NCI-H1048 (cell line): ENCODE measurements at places on chromosomes 11 and 22.

DNA sequence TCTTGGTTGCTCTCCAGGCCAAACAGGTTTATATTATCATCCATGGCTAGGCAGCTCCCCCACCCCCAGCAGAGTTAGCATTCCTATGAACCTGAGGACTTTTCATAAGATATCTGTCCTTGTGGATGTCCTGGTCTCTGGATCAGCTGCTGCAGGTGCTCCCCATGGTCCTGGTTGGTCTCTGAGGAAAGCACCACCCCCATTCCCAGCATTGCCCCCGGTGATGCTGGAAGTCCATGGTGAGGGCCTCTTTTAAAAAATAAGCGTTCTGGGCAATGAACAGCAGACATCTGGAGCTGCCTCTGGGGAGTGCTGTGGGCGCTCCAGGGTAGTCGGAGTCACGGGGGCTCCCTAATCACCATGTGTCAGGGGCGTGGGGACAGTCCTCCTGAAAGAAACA, 26.6 kb downstream of the DKK3 start:
- no peak for DNase-seq

DNA sequence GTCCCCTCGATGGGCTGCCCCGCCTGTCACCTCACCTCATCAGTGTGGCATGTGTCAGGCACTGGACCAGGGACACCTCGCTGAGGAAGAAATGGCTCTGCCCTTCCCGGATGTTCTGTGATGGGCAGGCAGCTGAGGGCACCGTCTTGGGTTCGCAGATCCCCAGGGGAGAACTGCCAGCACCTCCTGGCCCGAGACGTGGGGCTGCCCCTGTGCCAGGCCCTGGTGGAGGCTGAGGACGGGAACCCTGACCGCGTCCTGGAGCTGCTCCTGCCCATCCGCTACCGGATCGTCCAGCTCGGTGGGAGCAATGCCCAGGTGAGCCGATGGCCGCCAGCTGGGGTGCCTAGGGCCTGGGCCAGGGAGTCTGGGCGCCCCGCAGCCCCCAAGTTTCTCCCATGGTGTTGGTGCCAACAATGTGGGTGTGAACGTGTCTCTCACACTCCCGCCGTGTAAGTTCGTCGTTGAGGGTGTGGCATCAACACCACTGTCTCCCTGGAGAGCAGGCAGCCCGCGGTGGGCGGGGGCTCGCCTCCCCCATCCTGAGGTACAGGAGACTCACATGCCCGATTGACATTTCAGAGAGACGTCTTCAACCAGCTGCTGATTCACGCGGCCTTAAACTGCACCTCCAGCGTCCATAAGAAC, 7.3 kb upstream of the GTSE1 start:
- DNase-seq: no peak

DNA sequence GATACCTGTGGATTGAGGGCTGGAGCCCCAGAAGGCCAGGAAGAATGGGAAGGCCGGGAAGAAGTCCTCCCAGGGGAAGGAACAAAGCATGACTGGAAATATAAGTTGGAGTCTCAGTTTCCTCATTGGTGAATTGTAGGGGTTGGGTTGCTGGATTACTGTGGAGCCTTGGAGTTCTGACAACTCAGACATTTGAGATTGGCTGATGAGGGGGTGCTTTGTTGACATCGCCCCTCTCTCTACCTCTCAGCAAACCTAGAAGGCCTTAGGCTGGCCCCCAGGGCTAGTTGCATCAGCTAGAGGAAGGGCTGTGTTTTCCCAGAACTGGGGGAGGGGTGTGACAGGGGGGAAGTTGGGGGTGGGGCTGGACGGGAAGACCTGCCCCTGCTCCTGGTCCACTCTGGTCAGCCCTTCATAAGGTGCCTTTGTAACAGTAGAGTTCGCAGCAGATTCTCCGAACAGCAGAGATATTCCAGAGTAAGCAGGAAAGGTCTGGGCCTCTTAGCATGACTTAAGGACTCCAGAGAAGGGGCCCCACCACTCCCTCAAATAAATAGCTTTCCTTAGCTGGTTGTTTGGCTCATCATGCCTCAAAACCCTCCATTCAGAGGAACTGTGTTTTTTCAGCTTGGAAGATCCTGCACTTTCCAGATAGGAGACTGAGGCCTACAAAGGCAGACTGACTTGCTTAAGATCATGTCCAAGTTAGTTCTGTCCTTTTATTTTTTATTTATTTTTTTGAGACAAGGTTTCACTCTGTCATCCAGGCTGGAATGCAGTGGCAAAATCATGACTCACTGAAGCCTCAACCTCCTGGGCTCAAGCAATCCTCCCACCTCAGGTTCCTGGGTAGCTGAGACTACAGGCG, 12.5 kb upstream of the THRSP start:
- DNase-seq: no peak

DNA sequence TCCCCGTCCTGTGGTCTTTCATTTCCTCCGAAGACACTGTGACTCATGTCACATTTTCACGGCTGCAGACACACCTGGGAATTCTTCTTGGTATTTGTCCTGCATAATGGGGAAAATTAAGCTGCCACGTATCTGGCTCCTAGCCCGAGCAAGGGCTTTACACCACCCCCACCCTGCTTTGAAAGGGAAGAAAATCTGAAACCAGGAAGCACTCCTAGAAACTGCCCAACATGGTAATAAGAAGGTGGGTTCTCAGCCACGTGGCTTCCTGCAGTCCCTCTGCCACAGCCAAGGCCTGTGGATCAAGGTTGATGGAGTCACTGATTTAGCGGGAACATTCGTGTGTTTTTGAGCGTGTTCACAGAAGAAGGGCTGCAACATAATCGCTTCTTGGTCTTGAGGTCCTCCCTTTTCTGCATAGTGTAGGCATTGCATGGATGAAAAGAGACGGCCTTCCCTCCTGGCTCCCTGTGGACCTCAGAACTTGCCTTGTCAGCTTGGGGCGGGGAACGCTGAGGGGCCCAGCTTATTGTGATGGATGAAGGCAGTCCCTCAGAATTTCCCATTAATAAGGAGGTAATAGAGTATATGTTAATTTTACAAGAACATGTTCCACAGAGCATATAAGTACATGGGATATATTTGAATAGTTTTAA, 292.0 kb downstream of the NTM start:
- no peak for DNase-seq

DNA sequence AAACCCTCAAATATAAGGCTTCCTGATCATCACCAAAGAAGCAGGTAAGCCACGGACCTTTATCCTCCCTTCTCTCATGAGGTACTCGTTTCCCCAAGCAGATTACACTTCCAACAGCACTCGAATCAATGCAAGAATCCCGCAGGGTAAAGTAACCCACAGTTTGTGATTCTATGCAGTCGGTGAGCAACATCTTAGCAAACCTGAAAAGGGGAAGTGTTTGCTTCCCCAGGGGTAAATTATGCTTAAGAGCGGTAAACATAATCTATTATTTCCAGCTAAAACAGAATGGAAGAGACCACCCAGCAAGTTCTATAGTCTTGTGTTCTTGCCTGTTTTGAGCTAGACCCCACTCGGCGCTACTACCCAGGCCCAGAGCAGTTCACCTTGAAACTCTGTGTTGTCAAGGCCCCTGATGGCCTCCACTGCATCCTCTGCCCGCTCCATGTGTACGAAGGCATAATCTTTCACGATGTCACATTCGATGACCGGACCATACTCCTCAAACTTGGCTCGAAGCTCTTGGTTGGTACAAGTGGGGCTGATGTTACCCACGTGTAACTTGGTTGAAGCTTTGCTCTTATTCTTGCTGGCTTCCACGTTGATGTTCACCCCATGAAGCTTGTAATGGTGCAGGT, 1.3 kb downstream of the RBM4B start:
- no peak for DNase-seq

- DNase-seq: no peak
These were observed 17.7 kb downstream of the TXN2 start for GRCh38 chr22:36463783-36464184.

DNA sequence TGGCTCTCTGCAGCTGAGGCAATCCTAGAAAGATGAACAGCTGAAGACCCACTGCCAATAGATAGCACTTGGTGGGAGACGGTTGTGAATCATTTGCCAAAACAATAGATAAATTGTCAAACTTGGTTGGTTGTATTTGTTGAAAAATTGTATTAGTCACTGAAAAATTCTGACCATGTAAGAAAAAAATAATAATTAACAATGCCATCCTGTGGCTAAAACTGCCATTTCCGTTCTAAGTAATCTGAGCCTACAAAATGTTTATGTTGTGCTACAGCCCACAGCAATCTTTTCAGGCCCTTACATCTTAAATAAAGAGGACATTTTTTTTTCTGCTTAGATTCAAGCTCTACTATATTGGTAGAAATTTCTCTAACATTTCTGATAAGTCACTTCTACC, 103.2 kb upstream of the ANO3 start:
- no peak for DNase-seq

DNA sequence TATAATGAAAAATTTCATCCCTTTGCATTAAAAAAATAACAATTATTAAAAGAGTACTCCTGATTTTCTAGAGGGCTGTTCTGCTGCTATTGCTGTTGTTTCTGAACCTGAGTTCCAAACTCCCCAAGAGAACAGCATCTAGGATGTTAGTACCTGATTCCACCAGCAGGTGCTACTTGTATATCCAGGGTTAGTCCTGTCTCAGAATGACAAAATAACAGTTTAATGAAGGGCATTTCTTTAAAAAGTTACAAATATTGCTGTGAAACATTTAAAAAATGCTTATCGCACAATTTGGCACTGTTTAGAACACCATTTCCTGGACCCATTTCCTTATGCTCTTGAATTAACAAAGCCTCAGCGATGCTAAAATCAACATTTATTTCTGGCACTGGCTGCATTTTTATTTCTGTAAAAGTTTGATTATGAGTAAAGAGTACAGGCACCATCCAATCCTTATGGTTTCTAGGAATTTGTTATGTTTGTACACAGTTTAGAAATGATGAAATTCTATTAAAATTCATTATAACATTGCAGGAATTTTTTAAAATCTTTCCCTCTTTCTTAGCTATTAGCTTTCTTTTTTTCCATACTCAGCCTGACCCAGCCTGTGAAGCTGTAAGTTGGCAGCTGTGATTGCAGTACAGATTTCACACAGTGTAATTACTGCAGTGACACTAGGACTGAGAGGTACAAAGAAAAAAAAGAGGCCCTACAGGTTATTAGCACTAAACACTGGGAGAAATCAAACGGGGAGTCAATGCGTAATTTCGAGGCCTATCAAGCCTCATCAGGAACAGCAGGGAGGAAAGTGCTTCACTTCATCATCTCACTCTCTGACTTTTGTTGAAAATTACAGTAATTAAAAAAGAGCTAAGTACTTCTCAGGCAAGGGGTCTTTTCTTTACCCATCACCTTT, 208.8 kb downstream of the DCDC1 start:
- no peak for DNase-seq

DNA sequence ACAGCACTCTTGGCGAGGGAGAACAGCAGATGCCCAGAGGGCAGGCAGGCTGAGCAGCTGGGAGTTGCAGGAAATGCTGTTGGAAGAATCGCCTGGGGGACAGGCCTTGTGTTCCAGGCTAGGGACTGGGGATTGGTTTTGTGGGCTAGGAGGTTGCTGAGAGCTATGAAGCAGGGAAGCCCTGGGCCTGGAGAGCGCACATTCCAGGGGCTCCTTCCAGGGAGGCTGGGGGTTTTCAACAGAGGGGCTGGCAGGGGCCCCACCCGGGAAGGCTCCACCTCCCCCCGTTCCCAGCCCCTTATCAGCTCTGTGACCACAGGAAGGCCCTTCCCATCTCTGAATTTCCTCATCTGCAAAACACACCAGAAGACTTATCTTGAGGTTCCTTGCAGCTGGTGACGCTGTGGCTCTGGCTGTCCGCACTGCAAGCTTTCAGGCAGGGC, 21.7 kb downstream of the WNT11 start:
- DNase-seq: no peak

DNA sequence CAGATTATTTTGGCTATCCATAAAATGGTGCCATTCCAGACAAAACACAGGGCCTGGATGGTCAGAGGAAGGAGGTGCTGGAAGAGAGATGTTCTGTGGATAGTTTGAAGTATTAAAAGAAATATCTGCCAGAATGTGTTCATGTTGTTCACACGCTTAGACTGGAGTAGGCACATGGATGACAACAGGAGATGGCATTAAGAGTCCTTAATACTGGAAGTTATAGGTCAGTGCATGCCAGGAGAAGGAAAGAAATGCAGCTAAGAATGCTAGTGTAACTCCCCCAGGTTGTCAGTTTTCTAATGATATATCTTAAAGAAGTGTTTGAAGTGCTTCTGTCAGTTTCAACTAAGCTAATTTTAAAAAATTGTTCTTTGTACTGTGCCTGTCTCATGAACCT, 20.2 kb downstream of the KREMEN1 start:
- DNase-seq: no peak

GRCh38 chr22:26921726-26922125, 264.3 kb downstream of the MIAT start:
- DNase-seq: no peak

DNA sequence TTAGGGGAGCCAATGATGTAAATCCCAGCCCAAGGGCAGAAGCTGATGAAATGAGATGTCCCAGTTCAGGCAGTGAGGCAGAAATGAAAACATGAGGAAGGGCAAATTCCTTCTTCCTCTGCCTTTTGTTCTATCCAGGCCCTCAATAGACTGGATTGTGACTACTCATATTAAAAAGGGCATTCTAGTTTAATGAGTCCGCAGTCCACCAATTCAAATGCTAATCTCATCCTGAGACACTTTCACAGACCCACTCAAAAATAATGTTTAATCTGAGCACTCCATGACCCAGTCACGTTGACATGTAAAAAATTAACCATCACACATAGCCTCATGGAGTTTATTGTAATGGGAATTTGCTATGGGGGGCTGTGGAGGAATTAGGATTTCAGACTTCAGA, 717.9 kb downstream of the OPCML start:
- DNase-seq: no peak

DNA sequence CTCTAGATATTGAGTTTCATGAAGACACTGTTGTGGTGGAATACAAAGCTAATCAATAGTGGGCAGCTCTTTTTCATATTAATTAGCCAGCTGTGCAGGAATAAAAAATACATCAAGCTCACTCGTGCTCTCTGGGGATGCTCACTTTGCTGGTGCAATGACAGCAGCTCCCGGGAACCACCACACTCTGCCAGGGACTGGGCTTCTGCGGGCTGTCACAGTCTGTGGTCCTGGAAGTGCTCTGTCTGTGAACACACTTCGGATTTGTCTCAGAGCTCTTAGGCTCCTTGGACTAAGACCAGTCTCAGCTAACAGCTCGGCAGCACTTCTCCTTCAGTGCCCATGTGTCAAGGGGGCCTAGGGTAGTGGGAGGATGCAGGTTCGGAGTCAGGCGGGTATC, 393.5 kb downstream of the TENM4 start:
- DNase-seq: no peak

- DNase-seq: no peak
These were observed 7.3 kb downstream of the DGCR6L start for GRCh38 chr22:20312396-20313191.
